ENCODE measurements at places on chromosomes 12 and 14. TPM values are rescaled to one million over a fixed set of nuclear protein-coding genes. Genes with fewer than 3 reads are reported as not detected.

DNA sequence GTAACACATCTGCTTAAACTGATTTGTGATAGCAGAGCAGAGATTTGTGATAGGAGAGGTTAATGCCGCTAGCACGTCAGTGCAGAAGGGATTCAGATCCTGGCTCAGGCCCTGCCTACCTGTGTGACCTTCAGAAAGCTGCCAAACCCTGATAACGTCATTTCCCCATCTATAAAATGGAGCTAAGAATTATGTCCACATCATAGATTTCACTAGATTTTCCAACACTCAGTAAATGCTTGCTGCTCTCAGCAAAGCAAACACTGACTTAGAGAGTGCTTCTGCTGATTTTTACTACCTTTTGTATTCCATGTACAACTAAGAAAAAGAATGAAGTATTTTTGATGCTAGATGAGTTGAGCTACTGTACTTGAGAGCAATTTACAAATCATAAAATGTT, 261.4 kb downstream of the ITPR2 start:
- DNase-seq: no peak

DNA sequence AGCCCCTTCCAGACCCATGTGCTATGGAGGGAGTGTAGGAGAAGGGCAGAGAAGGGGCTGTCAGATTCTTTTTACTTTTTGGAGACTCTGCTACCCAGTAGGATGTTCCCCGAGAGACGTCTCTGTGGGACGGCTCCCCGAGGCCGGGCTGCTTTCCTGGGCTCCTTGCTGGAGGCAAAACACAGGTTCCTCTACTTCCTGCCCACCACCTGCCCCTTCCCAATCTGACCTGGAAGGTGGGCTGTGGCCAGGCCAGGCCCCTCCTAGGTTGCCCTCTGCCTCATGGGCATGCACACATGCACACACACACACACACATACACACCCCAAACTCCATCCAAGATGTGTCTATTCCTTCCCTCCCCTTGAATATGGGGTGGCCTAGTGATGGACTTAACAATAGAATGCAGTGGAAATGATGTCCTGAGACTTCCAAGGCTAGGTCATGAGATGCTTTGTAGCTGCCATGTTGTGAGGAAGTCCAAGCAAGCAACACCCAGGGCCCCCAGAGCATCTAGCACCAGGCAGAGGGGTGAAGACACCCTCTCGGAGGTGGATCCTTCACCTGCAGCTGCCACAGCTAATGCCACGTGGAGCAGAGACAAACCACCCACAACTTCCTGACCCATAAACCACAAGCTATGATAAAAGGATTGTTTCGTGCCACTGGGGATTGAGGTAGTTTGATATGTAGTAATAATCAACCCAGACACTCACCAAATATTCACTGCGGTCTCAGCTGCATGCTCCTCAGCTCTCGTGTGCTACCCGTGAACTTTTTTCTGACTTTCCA, 1.6 kb upstream of the ASB2 start:
- DNase-seq: no peak

GRCh38 chr12:11577658-11578260, 71.7 kb upstream of the ETV6 start:
- DNase-seq: no peak

The AQP6 gene
- total RNA-seq: 0.28 TPM

- no peak for DNase-seq
These were observed 83.1 kb downstream of the ARL6IP4 start for GRCh38 chr12:123063535-123063934.

GRCh38 chr12:17352164-17352563, 737.8 kb downstream of the RERGL start:
- DNase-seq: no peak

All from left lobe of liver (tissue), 2 donors.